Hepatocyte (in vitro differentiated cells): ENCODE measurements at places on chromosomes 2 and 18. TPM values are rescaled to one million over a fixed set of nuclear protein-coding genes. Genes with fewer than 3 reads are reported as not detected.

DNA sequence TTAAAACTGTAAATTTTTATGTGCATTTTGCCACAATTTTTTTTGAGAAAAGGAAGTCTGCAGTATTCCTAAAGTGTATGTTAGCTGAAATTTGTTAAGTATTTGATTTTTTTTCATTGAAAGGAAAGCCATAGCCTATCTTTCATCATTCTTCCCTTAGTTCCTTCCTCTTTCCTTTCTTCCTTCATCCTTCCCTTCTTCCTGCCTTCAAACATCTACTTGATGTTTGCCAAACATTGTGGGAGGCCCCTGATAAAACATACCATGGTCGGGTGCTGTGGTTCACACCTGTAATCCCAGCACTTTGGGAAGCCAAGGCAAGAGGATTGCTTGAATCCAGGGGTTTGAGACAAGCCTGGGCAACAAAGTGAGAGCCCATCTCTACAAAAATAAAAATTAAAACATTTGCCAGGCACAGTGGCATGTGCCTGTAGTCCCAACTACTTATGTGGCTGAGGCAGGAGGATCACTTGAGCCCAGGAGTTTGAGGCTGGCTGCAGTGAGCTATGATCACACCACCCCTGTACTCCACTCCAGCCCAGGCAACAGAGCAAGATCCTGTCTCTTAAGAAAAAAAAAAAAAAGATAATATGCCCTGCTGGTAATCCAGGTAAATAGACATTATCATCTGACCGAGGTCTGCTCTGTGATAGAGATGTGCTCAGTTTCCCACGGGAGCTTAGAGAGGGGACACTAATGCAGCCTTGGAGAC, 278.4 kb upstream of the STON1 start:
- no peak for DNase-seq
- H3K27me3 ChIP-seq = no peaks in the 10 kb centered on the region
- no peak overlapping the region for H3K27ac ChIP-seq
- H3K36me3 ChIP-seq = no peaks in the 10 kb centered on the region
- no peak overlapping the region for H3K4me3 ChIP-seq

- H3K4me3 ChIP-seq = peak overlapping the region; percentile 88
- H3K4me1 ChIP-seq = peaks cover 18% of the 10 kb centered on the region
- H3K36me3 ChIP-seq = no peaks in the 10 kb centered on the region
- H3K27ac ChIP-seq = no peak overlapping the region
- peak; percentile 63 for DNase-seq
Measured at GRCh38 chr2:240436683-240437550, 1.5 kb downstream of the GPC1 start.

Gene DNAH6
- 0.60 and 1.2 TPM in 2 replicates for total RNA-seq

GRCh38 chr2:62569907-62570841, 64.2 kb upstream of the TMEM17 start:
- peaks cover 4% of the 10 kb centered on the region for H3K27me3 ChIP-seq
- H3K36me3 ChIP-seq = no peaks in the 10 kb centered on the region
- H3K27ac ChIP-seq = peak overlapping the region; percentile 81
- peak; percentile 79 for DNase-seq

DNA sequence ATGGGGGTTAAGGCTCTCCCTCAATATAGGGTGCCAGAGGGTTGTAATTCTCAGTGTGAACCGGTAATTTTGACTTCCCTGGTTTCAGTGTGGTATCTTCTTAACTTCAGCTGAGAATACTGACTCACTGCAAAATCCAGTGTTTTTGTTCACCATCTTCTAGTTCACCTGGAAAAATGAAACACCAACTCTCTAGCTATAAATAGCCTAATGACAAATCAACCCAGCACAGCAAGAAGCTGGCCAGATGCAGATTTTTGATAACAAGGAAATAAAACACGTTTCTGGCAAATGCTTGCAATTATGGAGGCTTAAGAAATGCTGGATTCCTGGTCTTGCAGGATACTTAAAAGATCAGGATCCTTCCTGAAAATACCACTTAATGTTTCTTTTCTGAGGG, 192.3 kb downstream of the CLIP4 start:
- H3K36me3 ChIP-seq = no peaks in the 10 kb centered on the region
- H3K4me3 ChIP-seq = no peak overlapping the region
- no peaks in the 10 kb centered on the region for H3K27me3 ChIP-seq

DNA sequence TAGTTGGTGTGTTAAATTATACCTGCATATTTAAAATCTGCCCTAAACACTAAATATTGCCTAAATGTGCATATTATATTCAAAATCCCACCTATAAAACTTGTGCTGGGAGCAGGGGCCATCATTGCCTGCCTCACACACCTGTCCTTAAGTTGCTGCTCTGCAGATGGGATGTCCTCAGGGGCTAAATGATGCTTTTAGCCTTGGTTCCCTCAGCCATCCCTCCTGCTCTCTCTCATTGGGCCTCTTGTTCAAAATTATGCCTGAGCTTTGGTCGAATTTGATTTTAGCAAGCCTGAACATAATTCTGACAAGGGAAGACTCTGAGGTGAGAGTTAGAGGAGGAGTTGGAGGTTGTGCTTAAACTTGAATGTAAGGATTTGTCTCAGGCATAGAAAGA, 318.3 kb upstream of the RAB12 start:
- no peaks in the 10 kb centered on the region for H3K36me3 ChIP-seq
- H3K27ac ChIP-seq = no peak overlapping the region
- H3K4me3 ChIP-seq = no peak overlapping the region

GRCh38 chr2:205171261-205171940, 510.9 kb upstream of the NRP2 start:
- H3K4me1 ChIP-seq = no peaks in the 10 kb centered on the region
- no peak overlapping the region for H3K4me3 ChIP-seq
- H3K27me3 ChIP-seq = no peaks in the 10 kb centered on the region
- no peak for DNase-seq
- H3K36me3 ChIP-seq = no peaks in the 10 kb centered on the region

Gene FBXO41
- total RNA-seq = 0.92 and 2.1 TPM in 2 replicates

DNA sequence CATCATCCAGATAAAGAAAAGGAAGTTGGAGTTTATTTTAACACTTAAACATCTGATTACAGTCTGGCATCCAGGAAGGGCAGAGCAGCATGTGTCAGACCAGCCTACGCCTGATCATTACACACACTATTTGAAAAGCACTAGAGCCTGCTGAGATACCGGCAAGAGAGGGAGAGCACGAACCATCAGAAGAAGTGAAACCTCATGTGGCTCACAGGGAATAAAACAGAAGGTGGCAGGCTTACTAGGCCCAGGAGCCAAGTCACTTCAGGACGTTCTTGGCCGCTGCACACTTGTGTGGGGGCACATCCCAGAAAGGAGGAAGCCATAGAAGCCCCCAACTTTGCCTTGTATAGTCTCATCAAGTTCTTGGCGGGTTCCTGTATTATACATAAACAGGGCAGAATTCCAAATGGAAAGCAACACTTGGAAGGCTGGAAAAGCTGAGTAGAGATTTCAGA, 105.5 kb downstream of the UGGT1 start:
- no peaks in the 10 kb centered on the region for H3K27me3 ChIP-seq
- peak overlapping the region; percentile 69 for H3K27ac ChIP-seq
- H3K4me1 ChIP-seq = peaks cover 24% of the 10 kb centered on the region
- peak; percentile 62 for DNase-seq

DNA sequence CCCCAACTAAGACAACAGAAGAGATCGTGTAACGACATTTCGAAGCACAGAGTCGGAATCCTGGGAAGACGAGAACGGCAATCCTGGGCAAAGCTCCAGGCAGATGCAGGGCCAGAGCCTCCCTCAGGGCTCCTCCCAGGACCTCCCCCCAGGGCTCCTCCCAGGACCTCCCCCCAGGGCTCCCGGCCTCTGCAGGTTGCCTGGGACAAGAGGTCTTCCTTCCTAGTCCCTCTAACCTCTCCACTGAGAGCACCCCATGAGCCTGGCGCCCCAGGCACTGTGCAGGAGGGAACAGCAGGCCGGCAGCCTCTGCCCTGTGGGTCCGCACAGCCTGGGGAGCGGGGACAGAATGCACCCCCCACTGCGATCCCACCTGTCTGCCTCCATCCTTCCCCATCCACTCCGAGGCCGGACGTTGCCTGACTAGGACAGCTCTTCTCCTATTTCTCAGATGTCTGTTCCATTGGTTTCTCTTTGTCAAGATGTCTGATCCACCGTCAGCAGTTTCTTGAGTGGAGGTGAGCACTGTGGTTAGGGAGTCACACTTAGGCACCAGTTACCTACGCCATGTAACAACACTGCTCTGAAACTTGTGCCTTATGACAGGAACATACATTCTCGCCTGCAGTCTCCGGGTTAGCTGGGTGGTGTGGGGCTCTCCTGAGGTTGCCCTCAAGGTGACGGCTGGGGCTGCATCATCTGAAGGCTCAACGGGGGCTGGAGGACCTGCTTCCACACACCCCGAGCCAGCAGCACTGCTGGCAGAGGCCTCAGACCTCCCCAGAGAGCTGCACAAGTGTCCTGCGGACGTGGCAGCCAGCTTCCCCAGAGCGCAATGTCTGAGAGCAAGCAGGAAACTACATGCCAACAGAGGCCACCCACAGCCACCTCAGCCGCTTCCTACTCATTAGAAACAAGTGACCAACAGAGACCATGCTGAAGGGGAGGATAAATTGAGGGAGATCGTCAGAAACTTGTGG, 28.9 kb downstream of the ADI1 start:
- no peak overlapping the region for H3K4me3 ChIP-seq
- H3K27ac ChIP-seq = no peak overlapping the region
- no peaks in the 10 kb centered on the region for H3K4me1 ChIP-seq
- no peak for DNase-seq

DNA sequence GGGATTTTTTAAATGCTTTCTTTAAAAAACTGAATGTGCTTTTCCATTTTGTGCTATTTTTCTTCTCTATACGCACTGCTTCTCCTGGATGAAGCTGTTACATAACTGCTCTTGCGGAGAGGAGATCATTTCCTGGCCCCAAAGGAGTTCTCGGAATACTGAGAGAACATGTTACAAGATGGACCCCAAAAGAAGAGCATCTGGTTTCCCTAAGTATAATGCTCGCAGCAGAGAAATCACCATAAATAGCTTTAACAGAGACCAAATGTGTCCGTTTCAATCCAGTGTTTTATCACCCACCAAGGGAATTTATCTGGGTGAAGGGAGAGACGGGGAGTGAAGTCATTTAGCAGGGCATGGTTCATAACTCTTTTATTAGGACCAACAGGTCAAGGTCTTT, 80.1 kb downstream of the RBM43 start:
- H3K27ac ChIP-seq = peak overlapping the region; percentile 7
- H3K4me3 ChIP-seq = no peak overlapping the region
- peaks cover 7% of the 10 kb centered on the region for H3K4me1 ChIP-seq
- DNase-seq = no peak

DNA sequence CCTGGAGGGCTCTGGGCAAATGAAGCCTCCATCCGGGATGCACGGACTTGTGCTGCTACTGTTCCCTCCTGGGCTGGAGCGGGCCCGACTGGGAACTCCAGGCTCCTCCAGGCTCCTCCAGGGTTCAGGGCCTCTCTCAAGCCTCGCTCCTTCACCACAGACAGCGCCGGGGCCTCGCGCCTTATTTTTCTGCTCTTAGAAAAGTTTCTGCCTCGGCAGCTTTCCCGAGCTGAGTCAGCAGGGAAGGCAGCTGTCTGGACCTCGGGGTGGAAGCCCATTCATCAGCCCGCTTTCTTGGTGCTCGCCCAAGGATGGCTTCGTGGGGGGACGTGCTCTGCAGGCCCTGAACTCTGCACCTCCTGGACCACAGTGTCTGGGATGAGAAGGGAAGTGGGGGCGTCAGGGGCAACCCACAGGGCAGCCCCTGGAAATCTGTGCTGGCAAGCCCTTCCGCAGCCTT, 12.9 kb upstream of the TEX51 start:
- DNase-seq = no peak
- peaks cover 6% of the 10 kb centered on the region for H3K4me1 ChIP-seq
- H3K4me3 ChIP-seq = no peak overlapping the region

DNA sequence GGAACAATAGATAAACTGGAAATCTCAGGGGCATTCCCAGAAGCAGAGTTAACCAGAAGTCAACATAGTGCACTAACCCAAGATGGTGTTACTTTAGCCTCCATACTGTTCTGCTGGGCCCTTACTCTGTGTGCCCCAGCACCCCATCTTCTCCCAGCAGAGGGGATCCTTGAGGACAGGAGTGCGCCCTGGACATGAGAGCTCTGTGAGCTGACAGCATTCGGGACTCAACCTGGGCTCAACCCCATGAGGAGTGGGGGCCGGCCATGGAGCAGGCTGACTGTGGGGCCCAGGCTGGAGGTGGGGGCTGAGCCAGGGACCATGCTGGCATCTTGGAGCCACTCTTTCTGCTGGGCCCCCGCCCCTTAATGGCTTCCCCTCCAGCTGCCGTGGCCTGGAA, 156.3 kb upstream of the HS6ST1 start:
- DNase-seq = no peak
- peaks cover 14% of the 10 kb centered on the region for H3K4me1 ChIP-seq
- H3K27ac ChIP-seq = no peak overlapping the region
- H3K4me3 ChIP-seq = no peak overlapping the region
- no peaks in the 10 kb centered on the region for H3K36me3 ChIP-seq

Gene STK17B
- 32.4 and 45.5 TPM in 2 replicates for total RNA-seq

Gene WDR35
- total RNA-seq = 4.6 TPM in 2 replicates

DNA sequence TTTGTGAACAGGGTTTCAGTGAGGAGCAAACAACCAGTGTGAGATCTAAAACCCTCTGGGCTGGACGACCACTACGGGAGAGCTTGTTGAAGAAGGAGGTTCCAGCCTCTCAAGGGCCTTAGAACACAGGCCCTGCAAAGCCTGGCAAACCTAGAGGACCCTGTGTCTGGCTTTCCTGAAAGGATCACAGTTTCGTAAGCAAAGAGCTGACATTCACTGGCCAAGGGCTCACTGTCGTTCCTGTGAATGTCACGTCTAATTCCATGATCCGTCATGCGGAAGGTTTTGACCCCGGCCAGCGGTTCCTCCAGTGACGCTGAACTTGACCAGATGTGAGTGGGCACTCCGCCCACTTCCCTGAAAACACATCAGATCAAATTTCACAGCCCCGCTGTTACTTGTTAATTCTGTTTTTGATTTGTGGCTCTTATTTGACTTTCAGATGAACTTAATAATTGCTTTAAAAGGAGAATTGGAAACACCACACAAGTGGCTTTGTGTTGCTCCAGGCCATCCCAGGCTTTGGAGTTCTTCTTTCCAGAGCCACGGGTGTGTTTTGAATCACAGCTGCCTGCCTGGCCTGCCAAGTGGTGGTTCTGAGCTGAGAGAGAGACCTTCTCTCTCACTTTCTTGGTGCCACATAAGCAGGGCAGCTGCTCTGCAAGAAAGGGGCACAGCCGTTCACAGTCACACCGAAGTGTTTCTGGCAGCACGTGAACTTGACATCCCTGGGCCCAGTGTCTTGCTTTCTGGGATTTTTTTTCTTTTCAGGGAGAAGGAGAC, 308.4 kb downstream of the NDUFA10 start:
- H3K4me1 ChIP-seq = peaks cover 13% of the 10 kb centered on the region
- no peaks in the 10 kb centered on the region for H3K27me3 ChIP-seq
- DNase-seq = peak; percentile 57
- no peak overlapping the region for H3K4me3 ChIP-seq
- peak overlapping the region; percentile 61 for H3K27ac ChIP-seq

GRCh38 chr2:127567351-127567854, 31.9 kb downstream of the MYO7B start:
- H3K27ac ChIP-seq = no peak overlapping the region
- H3K27me3 ChIP-seq = no peaks in the 10 kb centered on the region

Gene POTEC
- total RNA-seq = not detected in 2 replicates
